ENCODE measurements at places on chromosomes 13 and 19.

DNA sequence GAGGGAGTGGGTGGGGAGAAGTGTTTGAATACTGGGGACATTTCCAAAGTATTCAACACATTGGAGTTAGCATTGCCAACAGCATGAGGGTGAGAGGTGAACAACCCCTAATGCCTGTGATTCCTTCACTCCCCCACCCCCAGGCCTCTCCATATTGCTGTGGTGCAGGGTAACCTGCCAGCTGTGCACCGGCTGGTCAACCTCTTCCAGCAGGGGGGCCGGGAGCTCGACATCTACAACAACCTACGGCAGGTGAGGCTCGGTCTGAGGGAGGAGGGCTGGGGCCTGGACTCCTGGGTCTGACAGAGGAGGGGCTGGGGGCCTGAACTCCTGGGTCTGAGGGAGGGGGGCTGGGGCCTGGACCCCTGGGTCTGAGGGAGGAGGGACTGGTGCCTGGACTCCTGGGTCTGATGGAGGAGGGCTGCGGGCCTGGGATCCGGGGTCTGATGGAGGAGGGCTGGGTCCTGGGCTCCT, 7.6 kb downstream of the BCL3 start:
- no peak for DNase-seq

DNA sequence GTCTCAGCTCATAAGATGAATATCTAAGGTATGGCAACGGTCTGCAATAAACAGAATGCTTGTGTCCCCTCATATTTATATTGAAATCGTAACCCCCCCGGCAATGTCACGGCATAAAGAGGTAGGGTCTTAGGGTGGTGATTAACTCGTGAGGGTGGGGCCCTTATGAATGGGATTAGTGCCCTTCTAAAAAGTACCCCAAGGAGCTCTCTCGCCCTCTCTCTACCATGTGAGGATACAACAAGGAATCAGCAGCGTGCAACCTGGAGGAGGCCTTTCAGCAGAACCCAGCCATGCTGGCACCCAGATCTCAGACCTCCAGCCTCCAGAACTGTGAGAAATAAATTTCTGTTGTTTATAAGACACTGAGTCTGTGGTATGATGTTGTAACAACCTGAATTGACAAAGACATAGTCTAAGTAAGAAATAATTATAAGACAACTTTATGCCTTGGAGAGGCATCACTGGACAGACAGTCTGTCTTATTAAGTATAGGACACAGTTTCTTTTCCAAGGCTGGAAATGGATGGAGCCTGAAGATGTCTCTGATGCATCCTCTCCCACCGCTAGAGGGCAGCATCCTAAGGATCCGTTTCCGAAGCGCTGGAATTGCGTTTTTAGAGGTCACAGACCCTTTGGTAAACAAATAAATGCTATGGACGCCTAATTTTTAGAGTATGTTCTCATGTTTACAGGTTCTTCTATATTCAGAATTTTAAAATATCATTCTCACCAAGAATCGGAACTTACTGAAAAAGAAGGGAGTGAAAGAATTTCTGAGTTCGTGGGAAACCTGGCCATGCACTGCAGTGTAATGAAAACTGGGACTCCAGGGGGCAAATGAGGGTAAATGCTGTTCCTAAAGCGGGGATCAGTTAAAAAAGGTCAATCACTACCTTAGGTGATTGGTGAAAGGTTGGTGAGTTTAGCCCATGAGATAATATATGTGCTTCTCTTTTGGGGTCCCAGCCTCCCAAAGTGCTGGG, 13.3 kb upstream of the LEUTX start:
- DNase-seq, result no peak

DNA sequence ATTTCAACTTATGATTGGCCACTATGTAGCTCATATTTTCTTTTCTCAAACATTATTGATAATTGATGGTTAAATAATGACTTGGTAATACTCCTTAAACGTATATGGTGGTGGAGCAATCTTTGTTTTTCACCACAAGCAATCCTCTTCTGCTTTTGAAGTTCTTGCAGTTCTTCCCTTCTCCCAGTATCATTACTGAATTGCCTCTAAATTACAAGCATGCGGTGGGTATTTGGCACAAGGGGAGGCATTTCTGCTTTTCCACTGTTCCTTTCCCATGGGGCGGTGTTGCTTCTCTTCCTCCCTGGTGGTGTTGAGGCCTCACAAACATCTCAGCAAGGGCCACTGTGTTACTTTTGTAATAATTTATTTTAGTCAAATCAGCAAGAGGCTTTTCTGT, 234.4 kb upstream of the RXFP2 start:
- no peak for DNase-seq

DNA sequence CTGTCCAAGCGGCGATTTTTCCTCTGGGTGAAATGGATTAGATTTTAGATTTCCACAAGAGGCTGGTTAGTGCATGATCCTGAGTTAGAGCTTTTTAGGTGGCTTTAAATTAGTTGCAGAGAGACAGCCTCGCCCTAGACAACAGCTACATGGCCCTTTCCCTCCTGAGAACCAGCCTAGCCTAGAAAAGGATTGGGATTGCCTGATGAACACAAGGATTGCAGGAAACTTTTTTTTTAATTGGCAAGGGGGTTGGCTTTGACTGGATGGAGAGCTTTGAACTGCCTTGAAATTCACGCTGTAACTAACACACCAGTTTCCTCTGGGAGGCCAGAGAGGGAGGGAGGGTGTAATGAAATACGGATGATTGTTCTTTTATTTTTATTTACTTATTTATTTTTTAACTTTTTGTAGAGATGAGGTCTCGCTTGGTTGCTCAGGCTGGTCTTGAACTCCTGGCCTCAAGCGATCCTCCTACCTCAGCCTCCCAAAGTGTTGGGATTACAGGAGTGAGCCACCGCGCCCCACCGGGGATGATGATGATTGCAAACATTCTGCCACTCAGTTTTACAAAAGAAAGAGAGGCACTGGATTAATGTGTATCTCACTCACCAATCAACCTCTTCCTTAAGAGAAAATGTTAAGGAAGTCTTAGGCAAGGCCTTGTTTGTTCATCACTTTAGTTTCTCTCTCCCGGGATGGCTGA, 1.9 kb downstream of the LDLR start:
- DNase-seq, result no peak

- no peak for DNase-seq
These were observed 103.6 kb downstream of the MBNL2 start for GRCh38 chr13:97325738-97326137.

DNA sequence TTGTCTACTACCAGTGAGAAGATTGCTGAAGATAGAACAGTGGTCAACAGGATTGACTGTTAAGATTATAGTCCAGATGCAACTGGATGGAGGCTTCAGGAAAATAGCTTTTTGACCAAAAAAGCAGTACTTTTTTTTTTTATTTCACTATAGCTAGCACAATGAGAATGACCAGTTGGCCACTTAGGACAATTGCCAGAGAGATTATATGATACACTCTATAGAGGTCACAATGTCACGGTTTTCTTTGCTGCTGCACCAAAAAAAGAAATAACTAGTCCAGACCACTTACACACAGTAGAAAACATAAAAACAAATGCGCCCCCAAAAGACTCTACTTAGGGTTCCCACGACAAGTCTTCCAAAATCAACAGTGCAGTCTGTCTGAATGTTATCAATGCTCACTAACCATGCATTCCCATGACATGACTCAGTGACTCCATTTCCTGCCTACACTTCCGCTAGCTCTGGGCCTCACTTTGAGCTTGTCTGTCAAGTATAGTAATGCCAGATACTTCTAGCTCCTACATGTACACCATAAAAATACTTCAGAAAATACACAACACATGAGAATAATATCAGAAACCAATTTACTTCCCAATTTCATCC, 209.1 kb upstream of the STARD13 start:
- no peak for DNase-seq
